ENCODE measurements at places on chromosomes 5 and 9.

- DNase-seq, result no peak
Observed at GRCh38 chr9:15069106-15069505, 158.9 kb upstream of the FREM1 start.

GRCh38 chr9:25994605-25995004, 316.4 kb upstream of the TUSC1 start:
- no peak for DNase-seq

- DNase-seq, result no peak
Observed at GRCh38 chr5:136853971-136854370, 488.6 kb upstream of the TRPC7 start.

- DNase-seq, result no peak
Observed at GRCh38 chr5:73899055-73899454, 273.1 kb downstream of the ARHGEF28 start.

DNA sequence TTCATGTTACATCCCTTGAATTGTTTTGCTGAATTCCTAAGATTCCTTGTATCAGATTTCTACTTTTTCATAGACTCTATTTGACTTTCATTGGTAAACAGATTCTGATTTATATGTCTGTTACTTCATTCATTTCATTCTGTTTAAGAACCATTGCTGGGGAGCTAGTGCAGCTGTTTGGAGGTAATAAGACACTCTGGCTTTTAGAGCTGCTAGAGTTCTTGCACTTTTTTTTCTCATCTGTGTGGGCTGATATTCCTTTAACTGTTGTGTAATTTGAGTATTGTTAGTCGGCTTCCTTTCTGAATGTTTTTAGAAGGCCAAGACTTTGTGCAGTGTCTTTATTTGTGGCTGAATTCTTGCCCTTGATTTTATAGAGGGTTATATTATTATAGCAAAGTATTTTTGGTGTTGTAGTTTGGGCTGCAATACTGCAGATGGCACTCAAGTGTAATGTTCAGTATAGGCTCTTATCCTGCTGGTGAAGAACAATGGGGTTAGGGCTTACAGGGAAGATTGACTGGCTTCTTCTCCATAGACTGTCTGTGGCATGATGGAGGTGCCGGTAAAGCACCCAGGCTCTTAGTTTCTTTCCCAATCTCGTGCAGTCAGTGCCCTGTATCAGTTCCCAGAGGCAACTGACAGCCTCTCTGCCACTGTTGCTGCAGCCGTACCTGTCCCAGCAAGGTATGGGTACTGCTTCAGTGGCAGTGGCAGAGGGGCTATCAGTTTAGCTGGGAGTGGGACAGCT, 162.2 kb downstream of the OXCT1 start:
- DNase-seq, result no peak

- no peak for DNase-seq
Observed at GRCh38 chr9:16619914-16620520, 250.5 kb downstream of the BNC2 start.

DNA sequence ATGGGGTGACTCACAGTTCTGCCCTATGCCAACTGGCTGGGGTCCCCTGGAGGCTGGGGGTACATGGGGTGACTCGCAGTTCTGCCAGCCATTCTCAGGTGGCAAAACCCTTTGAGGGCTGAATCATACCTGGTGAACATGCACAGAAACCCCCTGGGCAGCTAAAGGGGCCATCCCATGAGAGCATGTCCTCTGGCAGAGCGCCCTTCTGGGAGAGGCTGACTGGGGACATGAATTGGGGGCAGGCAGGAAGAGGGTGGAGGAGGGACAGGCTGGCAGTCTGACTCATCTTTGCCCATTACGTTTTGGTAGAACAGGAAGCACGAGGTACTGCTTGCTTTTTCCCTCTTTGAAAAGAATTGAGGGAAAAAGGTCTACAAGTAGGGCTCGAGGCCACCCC, 16.7 kb downstream of the TRAF1 start:
- DNase-seq, result no peak

- DNase-seq, result no peak
Observed at GRCh38 chr9:109437286-109437685, 60.8 kb downstream of the PTPN3 start.

GRCh38 chr5:392431-392988, 50.5 kb upstream of the EXOC3 start:
- DNase-seq, result peak; percentile 61

DNA sequence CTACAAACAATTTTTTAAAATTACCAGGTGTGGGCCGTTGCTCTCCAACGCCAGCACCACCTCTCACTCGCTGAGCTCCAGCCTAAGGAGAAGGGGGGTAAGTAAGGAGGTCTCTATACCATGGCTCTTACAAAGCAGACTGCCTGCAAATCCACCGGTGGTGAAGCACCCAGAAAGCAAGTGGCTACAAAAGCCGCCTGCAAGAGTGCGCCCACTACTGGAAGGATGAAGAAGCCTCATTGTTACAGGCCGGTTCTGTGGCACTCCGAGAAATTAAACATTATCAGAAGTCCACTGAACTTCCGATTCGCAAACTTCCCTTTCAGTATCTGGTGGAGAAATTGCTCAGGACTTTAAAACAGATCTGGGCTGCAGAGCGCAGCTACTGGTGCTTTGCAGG, 46.0 kb downstream of the CDO1 start:
- no peak for DNase-seq

DNA sequence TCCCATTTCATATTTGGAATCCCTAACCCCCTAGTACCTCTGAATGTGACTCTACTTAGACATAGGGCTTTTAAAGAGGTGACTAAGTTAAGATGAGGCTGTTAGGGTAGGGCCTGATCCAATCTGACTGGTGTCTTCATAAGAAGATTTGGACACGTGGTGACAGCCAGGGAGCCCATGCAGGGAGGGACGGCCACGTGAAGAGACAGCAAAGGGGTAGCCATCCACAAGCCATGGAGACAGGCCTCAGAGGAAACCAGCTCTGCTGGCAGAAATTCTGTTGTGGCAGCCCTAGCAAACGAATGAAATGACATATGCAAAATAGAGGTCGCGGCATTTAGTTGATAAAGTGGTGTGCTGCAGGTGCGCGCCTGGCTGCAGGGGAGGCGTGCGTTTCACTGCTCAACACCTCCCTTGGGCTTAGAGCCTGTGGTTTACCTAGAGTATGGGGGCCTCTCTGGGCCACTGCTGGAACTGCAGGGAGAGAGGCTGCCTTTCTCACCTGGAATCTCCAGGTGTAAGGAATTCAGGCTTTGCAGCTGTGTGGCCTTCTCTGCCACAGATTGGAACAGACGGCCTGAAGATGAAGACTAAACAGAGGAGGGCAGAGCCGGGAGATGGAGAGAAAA, 7.1 kb upstream of the AFAP1L1 start:
- DNase-seq, result peak; percentile 3

- DNase-seq, result no peak
Observed at GRCh38 chr5:113526421-113526820, 12.9 kb downstream of the YTHDC2 start.

DNA sequence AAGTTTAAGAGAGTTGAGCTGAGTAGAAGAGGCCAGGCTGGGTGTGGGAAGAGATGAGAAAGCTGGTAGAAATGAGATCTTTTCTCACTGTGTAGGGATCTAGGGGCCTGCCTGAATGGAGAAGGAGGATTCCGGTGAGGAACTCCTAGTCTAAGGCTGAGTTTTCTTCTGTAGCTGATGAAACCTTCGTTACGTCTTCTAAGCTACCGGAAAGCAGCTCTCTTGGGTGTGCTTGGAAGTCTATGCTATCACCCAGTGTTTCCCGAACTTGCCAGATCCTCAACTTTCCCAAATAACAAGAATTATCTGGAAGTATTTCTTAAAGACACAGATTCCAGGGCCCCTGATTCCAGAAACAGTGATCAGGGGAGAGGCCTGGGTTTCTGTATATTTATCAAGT, 55.4 kb upstream of the TNFSF15 start:
- no peak for DNase-seq

- no peak for DNase-seq
Observed at GRCh38 chr5:142749321-142749720, 20.9 kb upstream of the ARHGAP26 start.

- DNase-seq, result no peak
Observed at GRCh38 chr9:20226345-20226744, 396.0 kb downstream of the MLLT3 start.

DNA sequence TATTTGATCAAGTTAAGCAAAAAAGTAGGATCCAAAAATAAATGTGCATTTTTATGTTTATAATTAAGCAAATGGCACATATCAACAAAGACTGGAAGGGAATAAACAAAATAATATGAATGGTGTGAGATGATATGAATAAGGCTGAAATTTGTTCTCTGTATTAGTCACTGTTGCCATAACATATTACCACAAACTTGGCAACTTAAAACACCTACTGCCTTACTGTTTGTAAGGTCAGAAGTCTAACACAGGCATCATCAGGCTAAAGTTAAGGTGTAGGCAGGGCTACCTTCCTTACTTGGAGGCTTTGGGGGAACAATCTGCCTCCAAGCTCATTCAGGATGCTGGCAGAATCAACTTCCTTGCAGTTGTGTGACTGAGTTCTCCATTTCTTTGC, 19.3 kb downstream of the PGGT1B start:
- no peak for DNase-seq

GRCh38 chr5:99004960-99005359, 76.2 kb upstream of the CHD1 start:
- DNase-seq, result no peak

DNA sequence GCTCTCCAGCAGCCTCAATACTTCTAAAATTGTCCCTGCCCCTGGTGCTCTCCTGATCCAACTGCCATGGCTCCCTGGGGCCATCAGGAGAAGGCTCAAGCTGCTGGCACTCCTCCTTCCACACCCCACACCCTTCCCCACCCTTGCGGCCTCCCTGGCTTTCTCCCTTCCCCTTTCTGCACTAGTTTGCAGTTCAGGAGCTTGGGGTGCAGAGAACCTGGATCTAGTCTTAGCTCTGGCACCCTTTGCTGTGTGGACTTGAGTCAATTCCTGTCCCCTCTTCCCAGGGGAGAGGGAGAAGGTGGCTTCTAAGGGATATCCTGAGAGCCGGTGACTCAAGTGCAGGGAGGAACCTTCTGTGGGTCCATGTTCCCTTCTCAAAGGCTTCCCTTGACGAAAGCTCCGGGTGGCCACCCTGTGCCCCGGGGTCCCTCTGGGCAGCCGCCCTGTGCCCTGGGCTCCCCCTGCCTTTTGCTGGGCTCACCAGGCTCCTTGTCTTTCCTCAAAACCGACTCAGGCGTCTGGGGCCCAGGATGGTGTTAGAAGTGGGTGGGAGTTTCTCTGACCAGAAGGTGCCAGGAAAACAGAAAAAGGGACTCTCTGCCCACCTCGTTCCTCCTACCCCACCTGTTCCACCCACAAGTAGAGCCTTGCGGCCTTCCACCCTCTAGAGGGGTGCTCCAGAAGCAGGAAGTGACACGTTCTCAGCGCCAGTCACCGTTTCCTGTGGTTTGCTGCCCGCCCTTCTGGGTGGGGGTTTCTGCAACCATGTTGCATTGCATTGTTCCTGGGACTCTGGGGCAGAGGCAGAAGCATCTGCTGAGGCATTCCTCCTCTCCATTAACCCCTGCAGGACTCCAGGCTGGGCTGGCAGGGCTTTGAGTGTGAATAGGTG, 15.0 kb downstream of the GLIPR2 start:
- peak; percentile 75 for DNase-seq

- DNase-seq, result no peak
Observed at GRCh38 chr5:51380603-51381207, 2.5 kb upstream of the ISL1 start.

- no peak for DNase-seq
Observed at GRCh38 chr5:172235827-172236736, 42.1 kb downstream of the EFCAB9 start.

DNA sequence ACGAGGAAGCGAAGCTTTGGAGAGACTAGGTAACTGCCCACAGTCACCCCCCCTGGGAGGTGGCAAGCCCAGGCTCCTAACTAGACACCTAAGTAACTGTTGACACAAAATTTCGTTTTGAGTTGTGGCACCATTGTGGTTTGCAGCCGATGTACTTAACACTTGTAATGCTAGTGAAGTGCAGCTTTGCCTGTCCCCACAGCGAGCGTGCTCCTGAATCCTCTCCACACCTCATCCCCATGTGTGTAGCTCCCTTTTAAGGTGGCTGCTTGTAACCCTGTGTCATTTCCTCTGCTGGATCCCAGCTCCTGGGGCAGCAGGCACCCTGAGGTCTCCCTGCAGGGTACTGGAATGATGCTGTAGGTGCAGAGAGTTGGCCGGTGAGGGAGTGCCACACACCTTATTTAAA, 114.9 kb downstream of the TRIO start:
- DNase-seq, result no peak

GRCh38 chr5:32651638-32652037, 59.5 kb upstream of the NPR3 start:
- no peak for DNase-seq

- no peak for DNase-seq
Observed at GRCh38 chr5:136516637-136517036, 151.3 kb upstream of the TRPC7 start.

- DNase-seq, result no peak
Observed at GRCh38 chr5:113548396-113548795, 34.9 kb downstream of the YTHDC2 start.

DNA sequence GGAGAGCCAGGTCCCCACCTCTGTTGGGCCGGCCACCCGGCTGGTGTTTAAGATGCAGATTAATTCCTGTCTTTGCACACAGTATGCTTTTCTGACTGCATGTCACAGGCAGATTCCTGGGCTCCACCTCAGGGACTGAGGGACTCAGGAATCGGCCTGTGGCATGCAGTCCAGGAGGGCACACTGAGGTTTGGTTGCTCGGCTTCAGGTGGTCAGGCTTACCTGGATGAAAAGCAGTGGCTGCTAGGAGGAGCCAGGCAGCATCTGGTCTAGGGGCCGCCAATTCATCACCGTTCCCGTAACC, 1.1 kb downstream of the WDR5 start:
- no peak for DNase-seq

DNA sequence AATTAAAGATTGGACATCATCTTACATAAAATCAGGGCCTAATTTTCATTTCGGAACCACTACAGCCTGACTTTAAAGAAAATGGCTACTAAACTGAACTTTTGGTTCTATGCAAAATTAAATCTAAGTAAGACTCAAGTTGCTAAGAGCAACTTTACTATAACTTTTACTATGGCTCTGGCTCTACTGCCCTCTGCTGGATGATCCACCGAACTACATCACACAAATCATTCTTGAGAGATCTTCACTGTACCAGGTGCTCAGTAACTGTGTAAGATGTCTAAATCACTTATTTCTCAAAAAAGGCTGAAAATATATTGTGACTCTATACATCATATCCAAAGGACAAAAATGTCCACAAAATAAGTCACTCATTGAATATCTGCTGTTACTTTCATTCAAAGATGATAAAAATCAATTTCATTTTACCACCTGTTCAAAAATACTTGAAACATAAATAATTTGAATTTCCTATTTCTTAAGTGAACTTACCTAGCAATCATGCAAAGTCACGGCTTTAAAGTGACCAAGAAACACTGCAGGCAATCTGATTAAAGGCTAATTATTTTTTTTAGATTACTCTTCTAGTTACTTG, 13.5 kb downstream of the MOCS2 start:
- peak; percentile 61 for DNase-seq

- DNase-seq, result no peak
Observed at GRCh38 chr9:118532592-118532991, 828.4 kb downstream of the TLR4 start.

GRCh38 chr9:3434594-3434993, 91.2 kb downstream of the RFX3 start:
- DNase-seq, result no peak

All from activated CD4-positive, CD25-positive, alpha-beta regulatory T cell treated with anti-CD3 and anti-CD28 coated beads, Interleukin-2, amount 50 U/mL, for 16 hours (primary cell).